T-helper 17 cell (primary cell): ENCODE measurements at places on chromosomes 7 and 10. TPM values are rescaled to one million over a fixed set of nuclear protein-coding genes. Genes with fewer than 3 reads are reported as not detected.

CCDC136 gene
- total RNA-seq: 7.5 TPM

C10orf53 gene
- total RNA-seq: not detected

EPHB4 gene
- 6.6 TPM for total RNA-seq

FEZF1 gene
- not detected for total RNA-seq

ADCYAP1R1 gene
- total RNA-seq: not detected

NSUN5 gene
- 31.4 TPM for total RNA-seq

SLC13A1 gene
- total RNA-seq: not detected

CDHR1 gene
- total RNA-seq: 0.73 TPM

PIK3AP1 gene
- 1.9 TPM for total RNA-seq

EN2 gene
- total RNA-seq: not detected

MCU gene
- total RNA-seq: 14.4 TPM

PTPRN2 gene
- total RNA-seq: 0.57 TPM

AS3MT gene
- 1.0 TPM for total RNA-seq

SPDYE2 gene
- total RNA-seq: 0.55 TPM

HTRA1 gene
- total RNA-seq: 0.55 TPM

AASS gene
- 1.6 TPM for total RNA-seq

TNS3 gene
- total RNA-seq: 2.3 TPM

TWIST1 gene
- not detected for total RNA-seq

PPIF gene
- 82.3 TPM for total RNA-seq

PLXNA4 gene
- total RNA-seq: 11.7 TPM

OR2A5 gene
- total RNA-seq: not detected

PDZD8 gene
- 29.6 TPM for total RNA-seq

RAB11FIP2 gene
- total RNA-seq: 29.5 TPM

CYP3A4 gene
- total RNA-seq: not detected

RSPH10B2 gene
- 0.50 TPM for total RNA-seq

GPR158 gene
- not detected for total RNA-seq

SIRT1 gene
- total RNA-seq: 56.4 TPM

AQP1 gene
- total RNA-seq: 0.83 TPM

MAGI2 gene
- 0.73 TPM for total RNA-seq

CLDN4 gene
- 0.17 TPM for total RNA-seq

ITPRID1 gene
- not detected for total RNA-seq

CFAP69 gene
- total RNA-seq: 0.60 TPM

PRXL2A gene
- 1.5 TPM for total RNA-seq

NCF1 gene
- 14.6 TPM for total RNA-seq

AKR1B15 gene
- total RNA-seq: not detected

PROSER2 gene
- 5.1 TPM for total RNA-seq

CALHM1 gene
- total RNA-seq: not detected

FOXI2 gene
- total RNA-seq: not detected

SEMA4G gene
- 0.96 TPM for total RNA-seq

PRTFDC1 gene
- 3.6 TPM for total RNA-seq

ATG9B gene
- 12.2 TPM for total RNA-seq

CRYGN gene
- total RNA-seq: not detected

HOXA11 gene
- total RNA-seq: not detected

PHF14 gene
- total RNA-seq: 31.3 TPM

SYT15B gene
- total RNA-seq: 0.23 TPM

ELN gene
- not detected for total RNA-seq

ADRA2A gene
- 1.9 TPM for total RNA-seq

MMP21 gene
- 0.42 TPM for total RNA-seq

LRRC4 gene
- 0.34 TPM for total RNA-seq
